ENCODE measurements at places on chromosomes 2 and 18.
A peak's percentile ranks its signal among the peaks of the same experiment; 100 is the strongest.

GRCh38 chr2:199589306-199589705, 131.6 kb upstream of the SATB2 start:
- H3K36me3 ChIP-seq: no peaks in the 10 kb centered on the region
- H3K27me3 ChIP-seq: no peaks in the 10 kb centered on the region
- no peak overlapping the region for H3K27ac ChIP-seq
- H3K4me1 ChIP-seq: no peaks in the 10 kb centered on the region

- H3K27ac ChIP-seq: peak overlapping the region; percentile 5
- H3K27me3 ChIP-seq: no peaks in the 10 kb centered on the region
- no peak for DNase-seq
- H3K4me1 ChIP-seq: no peaks in the 10 kb centered on the region
- H3K4me3 ChIP-seq: peak overlapping the region; percentile 63
Measured at GRCh38 chr2:197674591-197674990, 796 bp downstream of the RFTN2 start.

- no peak for DNase-seq
- no peaks in the 10 kb centered on the region for H3K27me3 ChIP-seq
- no peak overlapping the region for H3K4me3 ChIP-seq
- peaks cover 47% of the 10 kb centered on the region for H3K36me3 ChIP-seq
- no peaks in the 10 kb centered on the region for H3K4me1 ChIP-seq
Measured at GRCh38 chr2:208300847-208301618, 35.0 kb downstream of the PIKFYVE start.

GRCh38 chr2:193973781-193974180, 1683.2 kb upstream of the SLC39A10 start:
- H3K36me3 ChIP-seq: no peaks in the 10 kb centered on the region
- no peak overlapping the region for H3K4me3 ChIP-seq
- no peaks in the 10 kb centered on the region for H3K27me3 ChIP-seq
- no peak overlapping the region for H3K27ac ChIP-seq
- no peak for DNase-seq
- H3K4me1 ChIP-seq: no peaks in the 10 kb centered on the region

DNA sequence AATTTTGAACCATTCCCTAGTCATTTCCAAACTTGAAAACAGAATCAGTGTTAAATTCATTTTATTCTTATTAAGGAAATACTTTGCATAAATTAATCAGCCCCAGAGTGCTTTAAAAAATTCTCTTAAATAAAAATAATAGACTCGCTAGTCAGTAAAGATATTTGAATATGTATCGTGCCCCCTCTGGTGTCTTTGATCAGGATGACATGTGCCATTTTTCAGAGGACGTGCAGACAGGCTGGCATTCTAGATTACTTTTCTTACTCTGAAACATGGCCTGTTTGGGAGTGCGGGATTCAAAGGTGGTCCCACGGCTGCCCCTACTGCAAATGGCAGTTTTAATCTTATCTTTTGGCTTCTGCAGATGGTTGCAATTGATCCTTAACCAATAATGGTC, 5.5 kb upstream of the MROH2A start:
- H3K36me3 ChIP-seq: no peaks in the 10 kb centered on the region
- no peaks in the 10 kb centered on the region for H3K27me3 ChIP-seq
- no peak overlapping the region for H3K4me3 ChIP-seq

DNA sequence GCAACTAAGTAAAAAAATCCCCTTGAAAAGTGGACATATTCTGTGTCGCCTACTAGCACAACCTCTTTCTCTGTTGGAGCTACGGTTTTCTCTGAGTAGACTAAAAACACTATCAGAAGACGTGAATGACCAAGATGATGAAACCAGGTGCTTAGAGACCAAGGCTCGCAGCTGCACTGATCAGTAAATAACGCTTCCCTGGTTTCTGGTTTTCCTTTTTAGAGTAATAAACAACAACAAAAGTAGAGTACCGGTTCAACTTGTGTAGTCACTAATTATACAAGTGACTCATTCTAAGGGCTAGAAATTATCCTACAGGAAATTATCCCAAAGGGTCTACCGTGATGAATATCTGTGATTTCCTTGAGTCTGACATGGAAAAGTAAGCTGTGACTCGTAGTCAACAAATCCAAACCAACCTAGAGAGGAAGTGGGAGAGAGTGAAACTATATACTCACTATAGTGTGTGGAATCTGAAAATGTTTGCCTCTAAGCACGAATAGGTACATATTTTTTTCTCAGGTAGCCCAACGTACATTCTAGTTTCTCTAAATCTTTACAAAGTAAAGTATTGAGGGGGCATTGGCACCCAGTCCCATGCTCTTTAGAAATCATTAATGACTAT, 17.8 kb downstream of the RASGRP3 start:
- H3K4me1 ChIP-seq: no peaks in the 10 kb centered on the region
- H3K27ac ChIP-seq: no peak overlapping the region
- H3K27me3 ChIP-seq: no peaks in the 10 kb centered on the region
- no peak overlapping the region for H3K4me3 ChIP-seq
- DNase-seq: no peak

DNA sequence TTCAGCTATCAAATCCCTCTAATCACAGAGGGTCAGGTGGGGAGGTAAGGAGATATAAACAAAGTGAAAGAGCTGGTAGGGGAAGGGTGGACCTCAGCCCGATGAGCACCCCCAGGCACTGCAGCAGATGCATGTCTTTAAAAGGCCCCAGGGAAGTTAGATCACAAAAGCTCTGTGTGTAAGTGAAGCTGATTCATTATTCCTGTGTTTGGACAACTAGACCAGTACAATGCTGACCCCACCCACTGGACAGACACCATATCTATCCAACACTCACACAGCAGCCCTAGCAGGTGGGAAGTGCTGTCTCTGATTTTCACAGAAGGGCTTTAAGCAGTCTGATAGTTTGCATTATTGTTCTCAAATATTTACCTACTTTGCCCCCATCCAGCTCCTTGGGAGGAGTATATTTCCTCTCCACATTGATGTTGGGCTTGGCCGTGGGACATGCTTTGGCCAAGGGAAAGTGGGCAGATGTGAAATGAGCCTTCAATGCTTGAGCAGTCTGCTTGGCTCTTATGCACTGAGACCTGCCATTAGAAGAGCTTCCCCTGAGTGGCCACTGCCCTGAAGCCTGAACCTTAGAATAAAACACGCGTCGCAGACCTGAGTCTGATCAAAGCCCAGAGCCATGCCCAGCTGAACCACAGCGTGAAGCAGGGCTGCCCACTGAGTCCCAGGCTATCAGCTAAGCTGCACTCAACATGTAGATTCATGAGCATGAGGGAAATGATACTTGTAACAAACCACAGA, 111.4 kb downstream of the COPS8 start:
- peak; percentile 80 for DNase-seq
- H3K36me3 ChIP-seq: no peaks in the 10 kb centered on the region
- peaks cover 48% of the 10 kb centered on the region for H3K4me1 ChIP-seq
- peak overlapping the region; percentile 69 for H3K27ac ChIP-seq

All from astrocyte (in vitro differentiated cells and primary cell).